SK-N-MC (cell line): ENCODE measurements at places on chromosomes 5 and 9.
A peak's percentile ranks its signal among the peaks of the same experiment; 100 is the strongest.

DNA sequence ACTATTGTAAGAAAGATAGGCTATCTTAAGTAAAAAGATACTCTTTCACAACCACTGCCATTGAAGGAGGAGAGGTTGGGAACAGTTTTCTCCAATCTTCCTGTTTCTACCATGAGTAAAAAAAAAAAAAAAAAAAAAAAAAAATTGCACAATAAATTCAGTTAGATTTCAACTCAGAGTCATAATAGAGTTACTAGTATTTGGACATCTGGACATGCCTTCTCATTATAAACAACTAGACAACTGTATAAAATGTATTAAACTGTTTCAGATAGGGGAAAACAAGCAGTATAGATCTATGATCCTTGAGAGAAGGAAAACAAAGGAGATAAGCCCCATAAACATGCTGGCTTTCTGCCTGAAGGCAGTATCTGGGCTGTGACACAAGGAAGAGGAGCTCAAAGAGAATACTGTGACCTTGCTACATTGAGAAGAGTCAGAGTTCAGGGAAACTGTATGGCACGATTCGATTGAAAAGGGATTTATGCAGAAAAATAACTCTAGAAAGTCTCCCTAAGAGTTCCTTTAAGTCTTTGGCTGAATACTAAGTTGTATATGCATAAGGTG is 249.2 kb upstream of the POU5F2 start:
- peak; percentile 10 for DNase-seq

DNA sequence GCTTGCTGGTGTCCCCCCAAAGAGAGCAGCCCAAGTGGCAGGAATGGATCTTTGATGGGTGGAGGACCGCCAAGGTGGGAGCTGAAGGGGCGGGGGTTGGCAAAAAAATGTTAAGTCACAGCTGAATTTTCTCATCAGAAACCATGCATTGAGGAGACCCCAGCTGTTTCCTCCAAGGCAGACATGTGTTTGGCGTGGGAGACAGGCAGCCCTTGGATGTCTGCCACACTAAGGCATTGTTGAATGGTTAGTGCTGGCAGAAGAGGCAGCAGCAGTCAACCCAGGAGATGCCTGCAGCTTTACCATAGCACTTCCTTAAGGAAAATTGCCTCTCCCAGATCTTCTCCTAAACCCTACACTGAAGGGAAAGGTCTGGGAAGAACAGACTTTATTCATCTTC is 394.9 kb upstream of the CD180 start:
- no peak for DNase-seq

DNA sequence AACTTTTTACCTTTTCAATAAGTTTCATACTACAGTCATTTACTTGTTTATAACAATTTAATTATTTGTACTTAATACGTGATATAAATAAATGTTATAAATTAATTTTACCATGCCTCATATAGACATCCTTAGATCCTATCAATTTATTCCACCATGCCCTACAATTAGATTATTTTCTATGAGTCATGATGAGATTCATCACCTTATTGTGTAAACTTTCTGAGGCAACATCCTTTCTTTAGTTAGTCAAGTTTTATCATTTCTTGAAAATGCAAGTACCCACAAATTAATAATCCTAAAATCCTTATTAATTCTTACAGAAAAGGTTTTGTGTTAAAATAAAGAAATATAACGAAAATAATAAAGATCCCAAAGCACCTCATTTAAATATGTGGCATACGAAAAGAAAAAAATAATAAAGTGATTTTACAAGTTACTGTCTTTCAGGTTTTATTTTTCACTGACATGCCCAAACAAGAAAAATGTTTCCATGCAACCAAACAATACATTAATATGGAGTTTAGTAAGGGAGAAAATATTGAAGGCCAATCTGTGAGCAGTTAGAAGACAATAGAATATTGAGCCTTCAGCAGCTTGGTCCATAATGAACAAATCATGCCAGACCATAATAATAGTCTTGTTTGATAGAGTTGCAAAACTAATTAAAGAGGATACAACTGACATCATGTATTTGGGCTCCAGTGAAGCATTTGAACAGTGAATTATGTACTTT is 188.7 kb upstream of the MRPS30 start:
- no peak for DNase-seq

- no peak for DNase-seq
Measured at GRCh38 chr5:137220523-137220927, 278.6 kb downstream of the SPOCK1 start.

- no peak for DNase-seq
Measured at GRCh38 chr5:124454081-124454480, 292.4 kb downstream of the ZNF608 start.

GRCh38 chr5:55232271-55232984 is 980 bp downstream of the CCNO start:
- DNase-seq, result no peak

DNA sequence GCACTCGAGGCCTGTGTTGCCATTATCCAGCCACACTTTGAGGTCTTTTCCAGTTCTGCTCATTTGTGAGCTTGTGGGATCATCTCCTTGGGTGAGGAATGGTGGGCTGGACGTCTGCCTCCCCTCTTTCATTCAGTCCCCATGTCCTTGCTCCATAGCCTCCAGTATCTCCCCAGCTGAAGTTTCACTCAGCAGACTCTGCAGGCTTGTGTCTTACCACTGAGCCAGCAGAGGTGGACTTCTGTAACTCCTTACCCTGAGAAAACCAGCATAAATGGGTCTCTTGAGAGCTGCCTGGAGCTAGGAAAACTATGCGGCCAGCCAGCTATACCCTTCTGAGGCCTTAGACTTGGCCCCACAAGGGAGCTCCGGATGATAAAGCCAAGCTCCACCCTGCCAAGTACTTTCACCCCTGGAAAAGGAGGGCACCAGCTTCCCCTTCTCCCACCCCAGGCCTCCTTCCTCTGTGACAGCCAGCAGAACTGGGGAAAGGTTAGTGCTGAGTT is 12.2 kb downstream of the IRF1 start:
- no peak for DNase-seq

DNA sequence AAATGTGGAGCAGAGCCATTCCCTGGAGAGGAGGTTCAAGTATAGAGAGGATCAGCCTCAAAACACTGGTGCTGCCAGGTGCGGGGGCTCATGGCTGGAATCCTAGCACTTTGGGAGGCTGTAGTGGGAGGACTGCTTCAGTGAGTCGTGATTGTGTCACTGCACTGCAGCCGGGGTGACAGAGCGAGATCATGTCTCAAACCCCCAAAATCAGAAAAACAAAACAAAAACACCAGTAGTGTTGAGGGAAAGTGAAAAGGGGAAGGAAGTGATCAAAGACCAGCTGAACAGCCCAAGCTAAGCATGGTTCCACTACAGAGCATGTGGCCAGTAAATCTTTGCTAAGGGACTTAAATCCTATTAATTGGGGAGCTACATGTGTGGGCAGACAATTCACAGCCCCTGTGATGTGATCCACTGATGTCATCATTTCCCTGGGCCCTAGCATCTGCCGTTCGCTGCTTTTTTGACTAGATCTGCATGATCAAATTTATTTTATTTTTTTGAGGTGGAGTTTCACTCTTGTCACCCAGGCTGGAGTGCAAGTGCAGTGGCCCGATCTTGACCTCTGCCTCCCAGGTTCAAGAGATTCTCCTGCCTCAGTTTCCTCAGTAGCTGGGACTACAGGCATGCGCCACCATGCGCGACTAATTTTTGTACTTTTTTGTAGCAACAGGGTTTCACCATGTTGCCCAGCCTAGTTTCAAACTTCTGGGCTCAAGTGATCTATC is 2.7 kb upstream of the PCBD2 start:
- no peak for DNase-seq

DNA sequence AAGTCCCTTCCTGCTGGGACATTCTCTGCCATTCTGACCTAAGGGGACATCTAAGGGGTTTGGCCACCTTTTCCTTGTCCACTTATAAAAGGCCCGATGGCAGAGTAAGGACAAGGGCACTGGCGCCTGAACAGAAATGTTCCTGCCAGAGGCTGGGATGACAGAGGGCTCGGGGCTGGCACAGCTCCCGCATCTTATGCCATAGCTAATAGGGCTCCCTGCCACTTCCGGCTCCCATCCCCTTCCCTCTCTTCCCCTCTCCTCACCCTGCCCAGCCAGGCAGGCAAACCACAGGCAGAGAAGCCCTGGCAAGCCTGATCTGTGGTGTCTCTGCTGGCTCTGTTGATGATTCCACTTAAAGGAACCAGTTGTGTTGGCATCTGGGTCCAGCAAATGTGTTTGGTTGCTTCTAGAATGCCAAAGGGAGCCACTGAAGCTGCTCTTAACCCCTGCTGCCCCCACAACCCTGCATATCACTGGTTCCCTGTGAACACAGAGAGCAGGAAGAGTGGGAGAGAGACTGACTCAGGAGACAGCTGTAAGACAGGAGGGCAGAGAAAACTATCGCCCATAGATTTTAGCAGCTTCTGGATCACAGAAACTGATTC is 18.4 kb upstream of the ADRA1B start:
- no peak for DNase-seq

DNA sequence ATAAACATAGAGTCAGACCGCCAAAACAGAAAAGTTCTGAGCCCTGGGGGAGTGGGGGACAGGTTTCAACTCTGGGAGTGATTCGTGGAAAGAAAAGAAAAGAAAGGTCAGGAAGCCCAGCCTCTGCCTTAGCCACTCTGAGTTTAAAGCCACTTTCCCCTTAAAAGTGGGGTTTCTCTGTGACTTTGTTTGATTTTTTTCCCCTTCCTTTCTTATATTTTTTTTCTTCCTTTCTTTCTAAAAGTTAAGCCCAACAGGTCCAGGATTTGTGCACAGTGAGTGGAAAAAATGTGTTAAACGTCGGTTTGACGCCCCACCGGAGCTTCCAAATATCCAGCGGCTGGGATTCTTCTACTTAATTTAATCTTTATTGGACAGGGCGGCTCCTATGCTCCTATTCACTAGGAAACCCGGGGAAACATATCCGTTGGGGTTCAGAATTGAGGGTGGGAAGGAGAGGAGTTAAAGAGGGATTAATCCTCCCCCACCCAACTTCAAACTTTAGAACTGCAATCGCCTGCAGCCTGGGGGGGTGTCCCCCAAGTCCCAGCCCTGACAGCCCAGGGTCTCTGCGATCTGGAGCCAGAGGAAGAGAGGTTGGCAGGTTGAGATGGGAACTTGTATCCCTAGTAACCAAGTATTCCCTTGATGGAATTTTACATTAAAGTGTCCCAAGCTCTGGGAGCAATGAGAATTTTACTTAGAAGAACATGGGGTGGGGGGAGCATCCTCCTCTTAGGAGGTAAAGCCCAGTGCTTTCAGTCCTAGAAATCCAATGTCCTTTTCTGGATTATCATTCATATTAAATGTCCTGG is 6.3 kb downstream of the NR2F1-AS1 start:
- DNase-seq, result no peak

DNA sequence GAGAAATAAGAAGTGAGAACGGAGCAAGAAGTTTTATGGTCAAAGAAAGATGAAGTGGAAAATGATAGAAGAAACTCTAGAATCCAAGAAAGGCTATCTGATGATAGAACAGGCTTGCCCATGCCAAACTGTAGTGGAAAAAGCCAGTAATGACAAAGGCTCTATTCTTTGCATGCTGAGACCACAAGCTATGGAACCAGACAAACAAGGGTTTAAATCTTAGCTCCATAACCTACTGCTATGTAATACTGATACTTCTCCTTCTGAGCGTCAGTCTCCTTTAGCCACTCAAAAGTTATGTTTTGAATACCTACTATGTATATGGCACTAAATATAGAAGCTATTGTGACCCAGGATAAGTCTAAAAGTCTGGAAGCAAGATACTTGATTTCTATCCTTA is 51.2 kb upstream of the TRIM32 start:
- DNase-seq, result no peak

GRCh38 chr9:70049236-70049635 is 5.6 kb downstream of the MAMDC2 start:
- DNase-seq, result no peak

DNA sequence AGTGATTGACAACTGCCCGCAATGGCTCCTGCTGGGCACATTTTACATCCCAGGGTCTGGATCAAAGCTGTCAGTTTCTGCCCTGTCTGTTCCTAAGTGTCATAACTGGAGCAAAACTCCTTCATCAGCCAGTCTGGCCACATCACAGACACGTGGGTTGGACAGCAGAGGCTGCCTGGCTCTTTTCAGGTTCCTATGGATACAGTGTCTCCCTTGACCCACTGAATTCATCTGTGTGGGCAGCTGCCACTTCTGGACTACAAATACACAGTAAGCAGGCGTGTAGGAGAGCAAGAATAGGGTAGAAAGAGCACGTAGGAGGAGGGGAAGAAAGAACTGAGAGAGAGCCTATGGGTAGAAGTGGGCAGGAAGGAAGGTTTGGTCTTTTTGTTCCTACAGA is 238.0 kb downstream of the ENC1 start:
- no peak for DNase-seq

DNA sequence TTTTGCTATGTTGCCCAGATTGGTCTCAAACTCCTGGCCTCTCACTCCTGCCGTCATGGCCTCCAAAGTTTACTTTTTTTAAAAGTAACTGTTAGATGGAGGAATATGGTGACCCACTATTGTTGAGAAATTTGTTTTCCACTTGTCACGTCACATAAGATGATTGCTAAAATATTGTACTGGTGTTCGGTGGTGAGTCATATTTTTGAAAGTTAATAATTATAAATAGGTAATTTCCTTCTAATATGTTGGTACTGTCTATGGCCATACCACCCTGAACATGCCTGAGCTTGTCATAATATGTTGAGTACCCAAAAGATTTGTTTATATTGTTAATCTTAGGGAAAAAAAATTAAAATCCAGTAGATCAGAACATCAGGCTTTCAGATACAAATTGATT is 22.6 kb downstream of the RMI1 start:
- DNase-seq, result no peak

GRCh38 chr5:173016598-173017046 is 33.1 kb downstream of the ATP6V0E1 start:
- no peak for DNase-seq

- DNase-seq, result no peak
Measured at GRCh38 chr5:2863675-2864433, 112.4 kb upstream of the IRX2 start.

- no peak for DNase-seq
Measured at GRCh38 chr5:158519433-158520021, 580.2 kb downstream of the EBF1 start.

DNA sequence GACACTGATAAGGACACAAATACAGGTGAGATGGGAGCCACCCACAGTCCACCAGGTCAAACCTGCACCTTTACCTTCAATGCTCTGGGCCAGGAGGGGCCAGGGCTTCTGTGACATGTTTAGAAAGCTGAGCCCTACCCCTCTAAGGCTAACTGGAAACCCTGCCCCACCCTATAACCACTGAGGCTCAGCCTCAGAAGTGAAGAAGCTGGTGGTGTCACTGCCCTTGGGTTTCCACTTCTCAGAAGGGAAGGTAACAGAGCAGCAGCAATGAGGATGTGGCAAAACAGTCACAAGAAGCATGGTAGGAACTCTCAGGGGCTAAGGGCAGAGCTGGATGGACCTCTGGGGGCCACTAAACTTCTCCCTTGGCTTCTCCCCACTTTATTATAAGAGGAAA is 6.0 kb downstream of the PDGFRB start:
- no peak for DNase-seq

GRCh38 chr9:125648294-125648693 is 58.7 kb downstream of the MAPKAP1 start:
- no peak for DNase-seq

DNA sequence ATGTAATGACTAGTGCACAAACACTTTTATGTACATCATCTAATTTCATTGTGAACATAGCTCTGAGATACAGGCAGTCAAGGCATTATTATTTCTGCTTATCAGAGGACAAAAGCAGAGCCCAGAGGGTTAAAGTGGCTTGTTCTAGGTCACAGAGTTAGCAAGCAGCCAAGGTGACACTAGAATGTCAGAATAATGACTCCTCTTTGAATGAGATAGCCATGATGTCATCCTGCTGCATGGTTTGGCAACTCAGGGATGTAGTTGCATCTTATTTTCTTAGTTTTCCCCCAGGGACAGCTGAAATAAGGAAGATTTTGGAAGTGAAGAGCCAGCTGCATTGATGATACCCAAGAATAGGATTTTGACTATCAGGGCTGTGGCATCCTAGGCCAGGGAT is 54.4 kb downstream of the KCNV2 start:
- DNase-seq, result no peak
